ENCODE measurements at places on chromosomes 2 and 18.
A peak's percentile ranks its signal among the peaks of the same experiment; 100 is the strongest.

- no peaks in the 10 kb centered on the region for H3K27me3 ChIP-seq
- no peaks in the 10 kb centered on the region for H3K4me1 ChIP-seq
- no peak for ATAC-seq
- no peak overlapping the region for H3K4me3 ChIP-seq
- H3K36me3 ChIP-seq: peaks cover 9% of the 10 kb centered on the region
- no peak overlapping the region for H3K27ac ChIP-seq
Measured at GRCh38 chr2:44706681-44707553, 234.6 kb upstream of the SIX3 start.

DNA sequence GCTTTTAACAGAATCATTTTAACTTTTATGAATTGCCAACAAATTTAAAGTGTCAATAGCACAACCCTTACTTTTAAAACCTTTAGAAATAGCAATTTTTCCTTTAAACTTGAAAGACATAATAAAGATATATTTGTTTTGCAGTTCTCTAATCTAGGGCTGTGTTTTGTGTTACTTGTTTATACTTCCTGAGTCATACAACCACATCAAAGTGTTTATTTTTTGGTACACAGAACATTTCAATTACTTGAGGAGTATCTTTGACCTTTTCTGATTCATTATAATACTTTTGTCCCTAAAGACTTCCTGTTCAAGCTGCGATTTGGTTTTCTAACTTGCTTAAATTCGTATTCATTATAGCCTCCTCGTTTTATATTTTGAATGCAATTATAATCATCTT is 21.8 kb downstream of the TYW5 start:
- no peaks in the 10 kb centered on the region for H3K4me1 ChIP-seq
- no peak overlapping the region for H3K4me3 ChIP-seq
- H3K27me3 ChIP-seq: no peaks in the 10 kb centered on the region

DNA sequence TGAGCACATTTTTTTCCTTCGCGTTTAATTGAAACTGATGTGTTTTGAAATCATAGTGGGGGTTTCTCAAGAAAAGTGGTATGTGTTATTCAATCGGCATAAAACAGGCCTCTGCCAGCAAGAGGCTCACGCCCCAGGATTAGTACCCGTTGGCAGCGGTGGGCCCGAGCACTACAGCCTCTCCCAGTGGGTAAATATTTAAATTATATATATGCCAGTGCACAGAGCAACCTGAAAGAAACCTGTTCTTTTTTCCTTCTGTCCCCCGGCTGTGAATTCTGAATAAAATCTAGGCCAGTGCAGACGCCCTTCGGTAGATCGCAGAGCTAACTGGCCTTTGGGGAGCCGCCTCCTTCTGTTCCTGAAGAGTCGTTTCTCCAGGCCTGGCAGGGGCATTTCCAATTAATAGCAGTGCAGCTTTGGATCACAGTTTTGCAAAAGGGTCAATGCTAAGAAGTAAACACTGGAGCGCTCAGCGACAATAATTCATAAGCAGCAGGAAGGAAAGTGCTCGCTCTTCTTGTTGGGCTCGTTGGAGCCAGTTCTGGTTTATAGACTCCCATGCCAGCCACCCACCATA is 202.8 kb upstream of the SALL3 start:
- H3K27me3 ChIP-seq: no peaks in the 10 kb centered on the region
- H3K4me1 ChIP-seq: no peaks in the 10 kb centered on the region
- no peak overlapping the region for H3K27ac ChIP-seq
- ATAC-seq: no peak
- H3K36me3 ChIP-seq: no peaks in the 10 kb centered on the region

GRCh38 chr2:108376774-108377173 is 980 bp upstream of the SULT1C4 start:
- no peaks in the 10 kb centered on the region for H3K36me3 ChIP-seq
- no peak overlapping the region for H3K4me3 ChIP-seq
- no peak for ATAC-seq
- no peaks in the 10 kb centered on the region for H3K4me1 ChIP-seq

GRCh38 chr18:76174451-76174850 is 320.6 kb downstream of the ZNF516 start:
- no peak for ATAC-seq
- H3K27ac ChIP-seq: no peak overlapping the region
- H3K4me1 ChIP-seq: no peaks in the 10 kb centered on the region
- no peak overlapping the region for H3K4me3 ChIP-seq
- no peaks in the 10 kb centered on the region for H3K36me3 ChIP-seq

- peaks cover 18% of the 10 kb centered on the region for H3K27me3 ChIP-seq
- H3K27ac ChIP-seq: no peak overlapping the region
- no peak overlapping the region for H3K4me3 ChIP-seq
- peak; percentile 42 for ATAC-seq
Measured at GRCh38 chr2:144596073-144596871, 76.4 kb upstream of the ZEB2 start.

DNA sequence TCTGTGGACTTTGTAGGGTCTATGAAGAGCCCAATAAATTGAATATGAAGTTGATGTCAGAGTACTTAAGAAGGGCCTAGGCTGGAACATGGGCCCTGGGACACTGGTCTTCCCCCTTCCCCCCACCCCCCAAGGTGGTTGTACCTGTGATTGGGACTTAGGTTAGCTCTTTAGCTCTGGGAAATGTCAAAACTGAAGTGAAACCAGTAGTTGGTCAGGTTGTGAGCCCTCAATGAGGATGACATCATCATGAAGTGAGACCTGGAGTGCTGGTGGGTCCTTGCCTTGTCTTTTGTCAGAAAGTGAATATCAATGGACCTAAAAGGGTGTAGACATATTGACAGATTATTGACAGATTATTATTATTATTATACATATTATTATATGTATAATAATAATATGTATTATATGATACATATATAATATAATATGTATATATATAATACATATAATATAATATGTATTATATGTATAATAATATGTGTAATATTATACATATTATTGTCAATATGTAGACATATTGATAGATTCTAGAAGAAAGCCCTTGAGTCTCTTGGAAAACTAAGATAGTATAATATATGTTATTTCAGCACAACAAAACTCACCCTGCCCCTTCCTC is 5.4 kb downstream of the MARS2 start:
- peaks cover 33% of the 10 kb centered on the region for H3K4me1 ChIP-seq
- H3K27me3 ChIP-seq: no peaks in the 10 kb centered on the region

DNA sequence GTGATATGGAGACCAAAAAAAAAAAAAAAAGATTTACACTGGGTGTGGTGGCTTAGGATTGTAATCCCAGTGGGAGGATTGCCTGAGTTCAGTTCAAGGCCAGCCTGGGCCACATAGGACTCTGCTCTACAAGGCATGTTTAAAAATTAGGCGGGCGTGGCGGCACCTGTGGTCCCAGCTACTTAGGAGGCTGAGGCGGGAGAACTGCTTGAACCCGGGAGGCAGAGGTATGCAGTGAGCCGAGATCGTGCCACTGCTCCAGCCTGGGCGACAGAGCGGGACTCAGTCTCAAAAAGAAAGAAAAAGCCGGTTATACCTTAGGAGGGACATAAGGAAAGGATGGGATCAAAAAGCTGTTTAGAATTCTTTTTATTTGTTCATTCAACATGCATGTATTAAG is 707 bp upstream of the SPDYA start:
- peaks cover 5% of the 10 kb centered on the region for H3K36me3 ChIP-seq
- peak overlapping the region; percentile 60 for H3K27ac ChIP-seq
- peak overlapping the region; percentile 71 for H3K4me3 ChIP-seq
- H3K4me1 ChIP-seq: peaks cover 4% of the 10 kb centered on the region
- no peaks in the 10 kb centered on the region for H3K27me3 ChIP-seq

DNA sequence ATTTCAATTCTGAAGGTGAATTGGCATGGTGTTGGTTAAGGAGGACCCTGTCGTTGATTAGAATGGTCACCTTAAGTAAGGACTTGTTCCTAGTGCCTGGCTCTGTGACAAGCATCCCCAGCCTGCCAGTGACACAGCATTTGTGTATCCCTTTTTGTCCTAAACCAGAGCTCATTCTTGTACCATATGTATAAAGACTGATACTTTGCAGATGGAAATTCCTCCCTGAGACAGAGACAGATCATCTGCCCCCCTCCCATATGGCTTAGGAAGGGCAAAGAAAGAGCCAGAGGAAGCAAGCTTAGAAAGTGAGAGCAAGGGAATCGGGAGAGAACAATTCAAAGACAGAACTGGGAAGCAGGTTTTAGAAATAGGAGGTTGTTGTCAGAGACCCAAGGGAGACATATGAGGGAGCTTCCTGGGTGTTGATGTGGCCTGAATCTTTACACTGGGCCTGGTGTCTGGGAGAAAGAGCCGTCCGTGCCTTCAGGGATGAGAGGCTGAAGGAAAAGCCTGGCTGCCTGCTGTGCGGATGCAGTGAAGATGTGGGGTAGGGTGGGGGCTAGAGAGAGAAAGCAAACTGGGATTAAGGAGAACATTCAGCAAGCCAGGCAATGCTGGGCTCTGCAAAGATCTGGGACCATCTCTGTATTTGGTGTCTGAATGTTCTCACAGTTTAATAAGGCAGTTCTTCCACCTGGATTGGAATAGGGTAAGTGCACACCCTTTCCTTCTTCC is 13.2 kb upstream of the CHRNA1 start:
- no peaks in the 10 kb centered on the region for H3K36me3 ChIP-seq
- no peaks in the 10 kb centered on the region for H3K27me3 ChIP-seq
- peaks cover 28% of the 10 kb centered on the region for H3K4me1 ChIP-seq
- H3K4me3 ChIP-seq: peak overlapping the region; percentile 66
- ATAC-seq: no peak

DNA sequence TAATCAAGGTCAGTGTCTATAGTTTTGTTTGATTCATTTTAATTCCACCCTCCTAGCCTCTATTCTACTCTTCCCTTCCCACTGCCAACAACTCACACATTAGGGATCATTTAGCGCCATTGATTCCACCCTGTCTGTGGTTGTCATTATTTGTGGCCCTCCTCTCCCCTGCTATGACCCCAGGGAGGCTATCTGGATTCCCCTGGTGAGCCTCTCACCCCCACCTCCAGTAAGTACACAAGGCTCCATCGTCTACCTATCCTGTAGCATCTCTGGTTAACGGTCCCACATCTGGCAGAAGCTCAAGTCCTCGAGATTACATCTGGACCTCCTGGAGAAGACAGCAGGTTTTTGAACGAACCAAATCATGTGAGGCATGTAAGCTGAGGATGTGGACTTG is 27.4 kb downstream of the UPP2 start:
- H3K36me3 ChIP-seq: no peaks in the 10 kb centered on the region
- no peaks in the 10 kb centered on the region for H3K4me1 ChIP-seq
- H3K27ac ChIP-seq: no peak overlapping the region
- H3K27me3 ChIP-seq: peaks cover 14% of the 10 kb centered on the region

- no peak for ATAC-seq
- no peaks in the 10 kb centered on the region for H3K27me3 ChIP-seq
- H3K27ac ChIP-seq: no peak overlapping the region
Measured at GRCh38 chr2:31675485-31675901, 94.8 kb upstream of the SRD5A2 start.

DNA sequence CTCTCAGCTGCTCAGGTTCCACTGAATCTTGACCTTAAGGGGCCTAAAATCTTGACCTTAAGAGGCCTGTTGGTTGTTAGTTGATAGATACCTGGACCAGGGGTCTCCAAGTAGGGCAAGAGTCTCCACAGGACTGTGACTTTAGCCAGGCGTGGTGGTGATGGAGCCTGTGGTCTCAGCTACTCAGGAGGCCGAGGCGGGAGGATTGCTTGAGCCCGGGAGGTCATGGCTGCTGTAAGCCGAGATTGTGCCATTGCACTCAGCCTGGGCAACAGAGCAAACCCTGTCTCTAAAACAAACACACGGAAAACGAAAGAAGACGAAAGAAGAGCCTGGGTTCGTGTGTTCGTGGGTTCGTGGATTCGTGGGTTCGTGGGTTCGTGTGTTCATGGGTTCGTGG is 120.2 kb upstream of the CTDP1 start:
- H3K36me3 ChIP-seq: no peaks in the 10 kb centered on the region
- no peaks in the 10 kb centered on the region for H3K4me1 ChIP-seq
- no peaks in the 10 kb centered on the region for H3K27me3 ChIP-seq
- ATAC-seq: no peak
- H3K27ac ChIP-seq: no peak overlapping the region
- no peak overlapping the region for H3K4me3 ChIP-seq

DNA sequence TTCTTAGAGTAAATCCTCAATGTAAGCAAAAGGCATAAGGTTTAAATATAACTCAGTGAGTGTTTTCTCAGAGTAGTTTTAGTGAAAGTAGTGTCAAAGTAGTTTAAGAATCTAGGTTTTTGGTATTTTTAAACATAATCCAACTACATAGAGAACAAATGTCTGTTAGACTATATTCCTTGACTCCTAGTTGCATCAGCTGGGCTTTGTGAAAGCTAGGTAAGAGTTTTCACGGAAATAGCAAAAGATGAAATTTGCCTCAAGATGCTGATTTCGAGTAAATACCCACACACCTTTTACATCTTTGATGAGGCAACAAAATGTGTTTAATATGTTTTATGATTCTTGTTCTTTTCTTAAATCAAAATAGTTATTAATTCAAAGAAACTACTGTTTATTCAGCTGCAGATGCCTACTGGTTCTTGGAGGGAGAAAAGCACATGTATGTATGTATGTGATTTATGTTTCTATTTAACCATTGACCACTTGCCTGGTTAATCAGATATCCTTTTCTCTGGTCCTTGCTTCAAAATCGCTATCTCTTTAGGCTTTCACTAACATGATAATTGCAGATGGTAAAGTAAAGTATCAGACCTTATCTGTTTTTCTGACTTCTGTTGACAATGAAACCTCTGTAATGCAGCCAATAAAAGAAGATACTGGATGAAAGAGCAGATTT is 117.4 kb upstream of the NOSTRIN start:
- no peaks in the 10 kb centered on the region for H3K4me1 ChIP-seq
- H3K36me3 ChIP-seq: no peaks in the 10 kb centered on the region
- H3K4me3 ChIP-seq: no peak overlapping the region
- H3K27me3 ChIP-seq: no peaks in the 10 kb centered on the region
- ATAC-seq: no peak
- H3K27ac ChIP-seq: no peak overlapping the region

DNA sequence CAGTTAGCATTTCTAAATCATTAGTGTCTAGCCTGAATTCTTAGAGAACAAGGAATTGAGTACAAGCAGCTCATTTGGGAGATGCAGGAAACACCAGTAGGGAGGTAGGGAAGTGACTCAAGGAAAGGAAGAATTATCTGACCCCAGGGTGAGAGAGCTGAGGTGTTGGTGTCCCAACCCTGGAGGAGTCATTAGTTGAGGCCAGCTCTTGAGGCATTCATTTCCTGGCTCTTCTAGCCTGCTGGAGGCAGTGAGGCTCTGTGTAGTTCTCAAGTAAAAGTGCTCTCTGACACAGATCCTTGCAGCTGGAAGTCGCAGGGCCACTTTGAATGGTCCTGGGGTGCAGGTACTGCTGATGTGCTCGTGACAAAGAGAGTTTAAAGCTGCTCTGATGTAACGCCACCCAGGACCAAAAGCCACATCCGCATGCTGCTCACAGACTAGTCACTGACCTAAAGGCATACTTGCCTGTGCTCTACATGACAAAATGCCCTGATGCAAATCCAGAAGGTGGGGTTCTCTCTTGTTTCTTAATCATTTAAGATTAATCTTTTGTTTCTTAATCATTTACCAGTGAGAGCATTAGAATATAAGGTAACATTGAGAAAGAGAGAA is 299.5 kb upstream of the LYPD1 start:
- no peak overlapping the region for H3K4me3 ChIP-seq
- no peak for ATAC-seq
- H3K27me3 ChIP-seq: no peaks in the 10 kb centered on the region
- H3K36me3 ChIP-seq: no peaks in the 10 kb centered on the region
